ENCODE measurements at places on chromosomes 16 and 17.

DNA sequence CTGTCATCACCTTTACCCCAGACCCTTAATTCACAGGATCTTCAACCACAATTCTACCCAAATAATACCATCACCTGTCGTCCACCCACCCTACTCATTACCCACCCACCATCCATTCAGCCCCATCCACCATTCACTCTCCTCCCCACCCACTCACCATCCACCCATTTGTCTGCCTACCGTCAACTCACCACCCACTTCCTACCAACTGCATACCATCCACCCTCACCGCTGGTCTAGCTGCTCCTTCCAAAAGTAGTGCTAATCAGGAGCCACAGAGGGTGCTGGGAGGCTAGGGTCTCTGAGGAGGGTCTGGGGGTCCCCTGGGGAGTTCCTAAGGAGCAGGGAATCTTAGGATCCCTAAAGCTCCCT is 12.0 kb upstream of the IGFBP4 start:
- no peak for DNase-seq

DNA sequence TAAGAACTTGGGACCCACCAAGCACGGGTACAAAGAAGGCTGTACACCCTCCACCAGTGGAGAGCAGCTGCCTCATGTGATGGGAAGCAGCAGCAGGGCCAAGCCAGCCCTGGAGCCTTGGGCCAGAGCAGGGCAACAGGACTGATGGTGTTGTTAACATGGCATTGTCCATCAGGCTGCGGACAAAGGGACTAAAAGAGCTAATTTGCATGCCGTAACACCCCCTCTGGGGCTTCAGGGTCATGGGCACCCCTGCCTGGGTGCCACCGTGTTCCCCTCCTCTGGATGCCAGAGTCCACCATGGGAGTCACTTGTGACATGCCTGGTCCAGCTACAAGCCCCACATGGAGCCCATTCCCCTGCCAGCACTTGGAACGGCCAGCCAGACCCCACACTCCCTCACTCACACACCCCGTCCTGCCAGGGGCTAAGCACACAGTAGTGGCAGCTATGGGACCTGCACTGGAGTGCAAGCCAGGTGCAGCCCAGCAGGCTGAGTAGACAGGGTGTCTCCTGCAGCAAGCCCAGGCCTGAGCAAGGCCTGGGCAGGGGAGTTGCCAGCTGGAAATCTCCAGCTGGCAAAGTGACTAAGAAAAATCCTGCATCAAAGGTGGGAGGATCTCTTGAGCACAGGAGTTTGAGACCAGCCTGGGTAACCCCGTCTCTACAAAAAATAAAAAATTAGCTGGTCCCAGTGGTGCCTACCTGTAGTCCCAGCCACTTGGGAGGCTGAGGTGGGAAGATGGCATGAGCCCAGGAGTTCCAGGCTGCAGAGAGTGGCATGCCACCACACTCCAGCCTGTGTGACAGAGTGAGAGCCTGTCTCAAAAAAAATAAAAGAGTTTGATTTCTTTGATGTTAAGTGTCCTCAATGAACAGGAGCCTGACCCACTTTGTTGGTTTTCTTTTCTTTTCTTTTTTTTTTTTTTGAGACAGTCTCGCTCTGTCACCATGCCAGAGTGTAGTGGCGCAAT is 33.7 kb downstream of the NOL11 start:
- no peak for DNase-seq

DNA sequence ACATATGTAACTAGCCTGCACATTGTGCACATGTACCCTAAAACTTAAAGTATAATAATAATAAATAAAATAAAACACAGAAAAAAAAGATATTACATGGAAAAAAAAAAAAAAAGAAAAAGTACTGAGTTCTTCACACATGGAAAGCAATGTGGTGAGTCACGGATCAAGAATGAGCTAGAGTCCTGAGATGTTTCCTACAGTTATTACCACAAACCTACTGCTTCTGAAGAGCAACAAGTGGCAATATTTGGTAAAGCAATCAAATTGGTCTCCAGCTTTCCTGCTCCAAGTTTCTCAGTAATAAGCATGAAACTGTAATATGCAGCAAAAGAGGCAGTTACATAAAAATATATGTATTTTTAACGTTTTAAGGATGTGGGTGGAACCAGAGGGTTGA is 223.3 kb upstream of the SALL1 start:
- DNase-seq: no peak

DNA sequence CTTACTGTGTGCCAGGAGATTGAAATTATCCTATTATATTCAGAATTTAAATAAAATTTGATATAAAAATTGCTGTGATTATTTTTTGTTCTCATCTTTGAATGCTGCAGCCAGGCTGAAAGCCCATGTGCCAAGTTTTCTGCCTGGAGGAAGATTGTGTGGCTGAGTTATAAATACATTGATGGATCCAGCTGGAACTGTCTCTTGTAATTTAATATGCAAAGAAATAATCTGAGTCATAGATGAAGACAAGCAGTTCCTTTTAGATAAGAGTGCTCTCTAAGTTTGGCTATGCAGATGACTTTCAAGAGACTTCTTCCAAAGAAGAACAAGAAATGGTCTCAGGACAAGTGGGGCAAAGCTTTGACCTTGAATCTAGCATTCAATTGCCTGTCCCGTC is 871.0 kb downstream of the CDH11 start:
- no peak for DNase-seq

- DNase-seq: no peak
Measured at GRCh38 chr16:79972053-79972704, 371.6 kb upstream of the MAF start.

- DNase-seq: no peak
Measured at GRCh38 chr17:39556423-39556822, 51.3 kb downstream of the NEUROD2 start.

All from neural progenitor cell (in vitro differentiated cells).